Activated T-helper 1 cell treated with anti-CD3 and anti-CD28 coated beads, Interleukin-12 subunit alpha, Interleukin-12 subunit beta, Interleukin-2, Interleukin-4 antibody, amounts not matched to agents 30 ng/mL and 10 ng/mL and 1 ng/mL, durations not matched to agents 14 hours and 24 hours and 36 hours (primary cell): ENCODE measurements at places on chromosomes 7 and 10. TPM values are rescaled to one million over a fixed set of nuclear protein-coding genes. Genes with fewer than 3 reads are reported as not detected.

MKI67 gene
- 141 and 159 TPM in 2 replicates for total RNA-seq

DNA sequence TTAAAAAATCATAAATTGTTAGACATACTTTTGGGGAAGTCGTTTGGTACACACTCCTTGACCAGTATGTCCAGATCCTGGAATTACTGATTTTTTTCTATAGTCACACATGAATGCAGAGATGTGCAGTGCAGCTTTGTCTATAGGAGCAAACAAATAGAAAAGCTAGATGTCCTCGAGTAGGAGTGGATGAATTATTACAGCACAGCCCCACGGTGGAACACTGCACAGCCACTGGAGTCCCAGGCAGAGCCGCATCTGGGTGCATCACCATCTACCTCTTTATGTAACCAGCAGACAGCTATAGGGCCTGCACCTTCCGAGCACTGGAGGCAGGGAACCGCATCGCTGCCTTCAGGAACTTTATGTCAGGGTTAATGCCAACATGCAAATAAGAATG, 17.0 kb upstream of the RET start:
- DNase-seq, result no peak

OR9A2 gene
- not detected in 2 replicates for total RNA-seq

GRCh38 chr7:8114175-8114574, 145.6 kb downstream of the GLCCI1 start:
- peak; percentile 22 for DNase-seq

CCL24 gene
- not detected in 2 replicates for total RNA-seq

GRCh38 chr10:15196021-15196834, 27.7 kb upstream of the NMT2 start:
- DNase-seq, result no peak

DNA sequence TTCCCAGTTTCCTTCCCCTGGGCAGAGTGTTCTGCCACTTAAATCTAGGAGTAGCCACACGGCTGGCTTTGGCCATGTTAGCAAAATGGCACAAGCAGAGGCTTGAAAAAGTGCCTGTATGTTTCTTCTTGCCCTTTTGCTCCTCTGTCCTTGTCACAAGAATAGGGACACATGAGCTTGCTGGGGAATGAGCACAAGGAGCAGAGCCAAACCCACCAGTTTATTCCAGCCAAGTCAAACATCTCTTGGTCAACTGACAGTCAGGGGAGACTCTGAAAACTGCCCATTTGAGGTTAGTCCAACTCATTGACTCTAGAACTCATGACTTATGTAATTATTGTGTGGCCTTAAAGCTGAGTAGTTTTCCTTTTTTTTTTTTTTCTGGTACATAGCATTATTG, 739.7 kb upstream of the FZD8 start:
- DNase-seq, result no peak

GRCh38 chr7:13496976-13497375, 492.5 kb downstream of the ETV1 start:
- no peak for DNase-seq

GRCh38 chr10:30877111-30877510, 154.6 kb downstream of the ZNF438 start:
- DNase-seq, result no peak

DNA sequence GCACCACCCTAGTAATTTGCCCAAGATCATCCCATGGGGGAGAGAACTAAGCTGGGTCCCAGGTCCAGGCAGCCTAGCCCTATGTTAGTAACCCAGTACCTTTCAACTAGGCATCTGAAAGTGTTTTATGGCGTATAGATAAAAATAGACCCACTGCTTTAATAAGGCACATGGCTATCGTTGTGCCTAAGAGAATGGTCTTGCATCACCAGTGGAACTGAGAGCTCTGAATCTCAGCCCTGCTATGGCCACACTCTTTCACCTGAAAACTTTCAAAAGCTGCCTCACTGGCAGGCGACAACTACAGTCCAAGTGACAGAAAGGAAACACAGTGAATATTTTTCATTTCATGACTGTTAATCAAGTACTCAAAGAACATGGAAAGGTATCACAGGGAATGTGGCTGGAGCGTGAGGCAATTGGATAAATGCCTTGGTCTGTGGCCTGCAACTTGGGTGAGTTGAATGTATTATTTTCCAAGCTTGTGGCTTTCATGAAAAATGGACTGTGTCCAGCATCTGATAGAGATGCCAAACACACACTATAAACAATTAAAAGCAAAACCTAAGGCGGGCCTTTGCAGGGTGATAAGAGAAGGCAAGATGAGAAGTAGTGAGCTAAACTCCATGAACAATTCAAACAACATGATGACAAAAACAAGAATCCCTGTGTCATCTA, 18.0 kb upstream of the SFMBT2 start:
- no peak for DNase-seq

FKBP6 gene
- not detected in 2 replicates for total RNA-seq

- DNase-seq, result no peak
Observed at GRCh38 chr10:115051216-115051615, 41.9 kb upstream of the ATRNL1 start.

DNA sequence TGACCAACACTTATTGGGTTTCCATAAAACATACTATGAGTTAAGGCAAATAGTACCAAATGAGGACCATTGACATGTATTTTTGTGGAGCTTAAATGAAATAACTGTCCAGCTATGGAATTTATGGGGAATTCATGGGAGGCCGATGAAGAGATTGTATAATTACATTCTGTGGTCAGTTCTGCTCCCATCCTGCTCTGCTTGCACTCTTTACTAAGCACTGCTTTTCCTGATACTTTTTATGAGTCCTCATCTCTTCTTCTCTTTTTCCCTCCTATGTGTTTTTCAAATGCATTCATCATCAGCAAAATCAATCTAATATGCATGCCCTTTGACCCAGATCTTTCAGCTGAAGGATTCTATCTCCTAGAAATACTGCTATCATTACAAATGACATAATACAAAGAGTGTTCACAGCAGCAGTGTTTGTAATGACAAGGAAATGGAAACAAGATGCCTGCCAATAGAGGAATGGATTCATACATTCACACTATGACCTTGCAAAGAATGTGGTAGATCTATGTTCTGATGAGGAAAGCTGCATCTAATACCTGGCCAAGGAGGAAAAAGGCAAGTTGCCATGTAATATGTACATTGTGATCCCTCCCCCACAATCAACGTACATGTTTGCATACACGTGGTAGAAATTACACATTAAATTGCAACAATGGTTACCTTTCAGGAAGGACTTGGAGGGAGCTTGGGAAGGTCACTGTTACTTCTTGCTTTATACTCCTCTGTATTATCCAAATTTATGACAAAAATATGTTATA, 73.9 kb downstream of the PCGF5 start:
- DNase-seq, result no peak

DNA sequence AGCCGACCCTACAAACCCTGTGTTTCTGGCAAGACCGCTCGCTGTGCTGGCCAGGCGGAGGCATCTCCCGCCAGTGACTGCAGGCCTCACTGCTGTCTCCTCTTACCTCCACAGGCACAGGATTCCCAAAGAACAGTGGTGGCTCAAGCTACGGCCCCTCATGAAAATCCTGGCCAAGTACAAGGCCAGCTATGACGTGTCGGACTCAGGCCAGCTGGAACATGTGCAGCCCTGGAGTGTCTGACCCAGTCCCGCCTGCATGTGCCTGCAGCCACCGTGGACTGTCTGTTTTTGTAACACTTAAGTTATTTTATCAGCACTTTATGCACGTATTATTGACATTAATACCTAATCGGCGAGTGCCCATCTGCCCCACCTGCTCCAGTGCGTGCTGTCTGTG, 36.2 kb downstream of the PITRM1 start:
- DNase-seq, result no peak

VWA2 gene
- not detected in 2 replicates for total RNA-seq

GRCh38 chr10:32961895-32962369, 3.9 kb upstream of the ITGB1 start:
- DNase-seq, result no peak

DNA sequence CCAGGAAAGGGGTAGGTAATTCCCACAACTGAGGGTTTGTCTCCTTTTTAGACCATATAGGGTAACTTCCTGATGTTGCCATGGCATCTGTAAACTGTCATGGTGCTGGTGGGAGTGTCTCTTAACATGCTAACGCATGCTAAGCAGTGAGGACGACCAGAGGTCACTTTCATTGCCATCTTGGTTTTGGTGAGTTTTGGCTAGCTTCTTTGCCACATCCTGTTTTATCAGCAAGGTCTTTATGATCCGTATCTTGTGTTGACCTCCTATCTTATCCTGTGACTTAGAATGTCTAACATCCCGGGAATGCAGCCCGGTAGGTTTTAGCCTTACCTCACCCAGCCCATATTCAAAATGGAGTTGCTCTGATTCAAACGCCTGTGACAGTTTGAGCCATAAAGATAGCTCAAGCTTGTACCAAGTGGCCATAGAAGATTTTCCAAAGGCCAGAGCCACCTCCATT, 176.0 kb upstream of the NAMPT start:
- DNase-seq, result no peak

OR2A12 gene
- total RNA-seq, result not detected in 2 replicates

CFAP58 gene
- total RNA-seq, result 0.08 and 0.24 TPM in 2 replicates

GFRA1 gene
- not detected in 2 replicates for total RNA-seq

GRCh38 chr7:141128931-141129330, 55.1 kb downstream of the TMEM178B start:
- DNase-seq, result no peak

GRCh38 chr7:48074204-48074654, 14.8 kb upstream of the UPP1 start:
- no peak for DNase-seq

FOXI2 gene
- not detected in 2 replicates for total RNA-seq

- DNase-seq, result no peak
Observed at GRCh38 chr10:1513221-1513620, 224.1 kb downstream of the ADARB2 start.

DNA sequence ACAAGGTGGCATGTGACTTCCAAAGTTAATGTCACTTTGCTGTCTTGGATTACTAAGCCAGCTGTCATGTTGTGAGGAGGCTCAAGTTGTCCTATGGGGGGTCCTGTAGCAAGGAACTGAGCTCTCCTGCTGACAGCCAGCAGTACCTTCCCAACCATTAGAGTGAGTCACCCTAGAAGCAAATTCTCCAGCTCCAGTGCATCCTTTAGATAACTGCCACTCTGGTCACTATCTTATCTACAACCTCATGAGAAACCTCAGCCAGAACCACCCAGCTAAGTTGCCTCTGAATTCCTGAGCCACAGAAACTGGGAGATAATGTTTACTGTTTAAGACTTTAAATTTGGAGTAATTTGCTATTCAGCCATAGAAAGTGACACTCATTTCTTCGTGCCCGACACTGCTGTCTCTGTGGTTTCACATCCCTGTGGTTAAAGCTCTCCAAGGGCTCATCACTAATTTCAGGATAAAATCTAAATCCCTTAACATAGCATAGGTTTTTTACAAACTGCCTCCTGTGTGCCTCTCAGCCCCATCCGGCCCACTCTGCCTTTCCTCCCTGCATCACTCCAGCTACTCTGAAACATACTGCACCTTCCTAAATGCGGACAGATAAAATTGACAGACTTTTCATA, 83.5 kb downstream of the PRR15 start:
- DNase-seq, result no peak

FOXP2 gene
- total RNA-seq, result not detected in 2 replicates

ASB10 gene
- not detected in 2 replicates for total RNA-seq

DNA sequence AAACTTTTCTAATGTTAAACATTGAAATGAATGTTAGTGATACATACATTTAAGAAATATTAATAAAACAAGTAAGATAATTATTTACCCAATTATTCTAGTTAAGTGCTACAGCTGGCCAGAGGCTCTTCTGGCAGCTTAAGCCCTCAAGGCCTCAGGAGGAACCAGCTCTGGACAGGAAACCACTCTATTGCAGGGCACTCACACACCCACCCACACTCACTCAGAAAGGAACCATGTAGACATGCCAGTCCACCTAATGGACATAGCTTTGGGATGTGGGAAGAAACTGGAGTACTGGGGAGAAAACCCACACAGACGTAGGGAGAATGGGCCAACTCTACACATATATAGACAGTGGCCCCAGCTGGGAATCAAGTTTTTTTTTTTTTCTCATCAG, 28.2 kb downstream of the UMAD1 start:
- DNase-seq, result no peak
